ENCODE measurements at places on chromosomes 5 and 9.
A peak's percentile ranks its signal among the peaks of the same experiment; 100 is the strongest.

DNA sequence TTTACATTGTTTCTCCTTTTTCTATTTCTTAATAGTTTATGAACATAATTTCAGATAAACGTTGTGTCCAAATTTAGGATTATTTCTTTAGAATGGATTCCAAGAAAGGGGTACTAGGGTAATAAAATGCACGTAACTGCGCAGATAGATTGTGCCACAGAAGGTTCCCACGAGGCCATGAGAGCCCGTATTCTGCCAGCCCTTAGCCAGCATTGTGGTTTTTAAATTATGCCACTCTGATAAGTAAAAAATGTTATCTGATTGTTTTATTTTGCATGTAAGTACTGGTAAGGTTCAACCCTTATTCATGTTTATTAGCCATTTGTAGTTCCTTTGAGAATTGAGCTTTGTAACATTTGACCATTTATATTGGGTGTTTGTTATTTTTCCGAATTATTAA lies 88.7 kb downstream of the PRKACG start:
- DNase-seq, result no peak

DNA sequence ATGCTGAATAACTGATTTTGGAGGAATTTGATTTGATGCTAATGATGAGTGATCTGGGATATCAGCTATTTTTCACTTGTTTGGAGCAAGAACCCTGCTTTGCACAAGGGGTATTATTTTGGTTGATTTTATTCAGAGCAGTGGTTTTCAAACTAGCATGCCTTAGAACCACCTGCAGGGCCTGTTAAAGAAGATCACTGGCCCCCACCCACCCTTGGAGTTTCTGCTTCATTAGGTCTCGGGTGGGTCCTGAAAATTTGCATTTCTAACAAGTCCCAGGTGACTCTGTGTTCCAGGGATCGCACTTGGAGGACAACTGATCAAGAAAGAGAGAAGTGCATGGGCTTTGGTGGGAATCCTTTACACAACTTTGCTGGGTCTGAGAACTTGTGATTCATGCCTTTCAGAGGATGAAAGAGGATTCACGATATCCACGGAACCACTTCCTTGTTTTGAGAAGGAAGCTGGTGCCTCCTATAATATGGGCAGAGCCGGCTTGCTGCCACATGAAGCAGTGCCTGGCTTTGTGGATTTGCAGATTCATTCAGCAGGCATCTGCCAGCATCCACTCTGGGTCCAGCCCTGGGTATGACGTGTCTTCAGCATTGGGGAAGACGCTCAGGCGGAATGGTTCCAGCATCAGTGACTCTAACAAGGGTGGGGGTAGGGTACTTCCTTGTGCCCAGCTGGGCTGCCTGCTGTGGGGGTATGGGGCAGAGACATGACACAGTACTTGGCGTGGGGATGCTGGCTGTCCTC lies 106.6 kb upstream of the PITX1 start:
- no peak for DNase-seq

DNA sequence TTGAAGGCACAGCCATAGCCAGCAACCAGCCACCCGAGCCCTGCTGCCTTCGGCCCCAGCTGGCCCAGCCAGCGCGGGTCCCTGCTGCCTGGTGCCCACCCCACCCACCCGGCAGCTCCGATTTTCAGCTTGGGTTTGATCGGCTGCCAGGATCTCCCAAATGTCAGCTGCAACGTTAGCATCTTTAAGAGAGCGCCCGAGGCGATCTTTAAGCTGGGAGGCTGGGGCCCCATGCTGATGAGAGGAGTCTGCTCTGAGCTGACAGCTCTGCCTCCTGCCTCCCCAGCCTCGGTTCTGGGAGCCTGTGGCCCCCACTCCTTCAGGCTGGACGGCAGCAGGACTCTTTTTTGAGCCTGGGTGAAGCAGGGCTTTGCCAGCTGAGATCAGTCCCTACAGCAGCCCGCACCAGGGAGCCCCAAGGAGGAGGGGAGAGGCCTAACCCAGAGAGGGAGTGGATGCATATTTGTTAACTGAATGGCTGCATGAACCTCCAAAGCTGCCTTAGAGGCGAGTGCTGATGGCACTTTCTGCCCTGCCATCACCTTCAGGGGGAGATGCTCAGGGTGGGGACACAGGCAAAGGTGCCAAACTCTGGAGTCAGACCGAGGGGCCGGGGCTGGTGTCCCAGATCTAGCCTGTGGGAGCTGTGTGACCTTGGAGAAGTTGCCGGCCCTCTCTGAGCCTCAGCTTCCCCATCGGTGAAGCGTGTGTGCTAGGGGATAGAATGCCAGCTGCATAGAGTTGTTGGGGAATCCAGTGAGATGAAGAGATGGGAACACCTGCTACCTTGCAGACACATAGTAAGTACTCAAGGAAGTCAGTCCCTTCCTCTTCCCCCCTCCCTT lies 165.5 kb downstream of the C9orf50 start:
- DNase-seq, result no peak

DNA sequence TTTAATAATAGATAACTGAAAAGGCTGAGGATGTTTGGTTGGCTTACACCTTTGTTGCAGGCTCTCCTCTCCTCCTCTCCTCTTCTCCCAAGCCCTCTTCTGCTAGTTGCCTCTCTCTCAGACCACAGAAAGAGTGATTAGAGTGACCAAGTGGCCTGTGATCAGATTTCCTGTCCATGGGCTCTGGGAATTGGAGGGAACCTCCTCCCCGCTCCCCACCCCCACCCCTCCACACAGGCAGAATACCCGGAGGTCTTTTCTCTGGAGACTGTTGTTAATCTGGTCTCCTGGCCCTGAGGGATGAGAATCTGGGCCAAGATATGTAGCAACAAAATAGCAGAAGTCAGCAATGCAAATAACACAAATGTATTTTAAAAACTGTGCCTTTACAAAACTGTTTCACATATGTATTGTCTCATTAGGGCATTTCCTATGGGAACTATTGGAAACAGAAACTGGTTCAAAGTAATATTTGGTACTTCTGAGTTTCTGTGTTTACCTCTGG lies 361.3 kb downstream of the NR2F1-AS1 start:
- DNase-seq, result no peak

GRCh38 chr9:112378328-112379176 lies 1.4 kb upstream of the HSDL2 start:
- peak; percentile 16 for DNase-seq

DNA sequence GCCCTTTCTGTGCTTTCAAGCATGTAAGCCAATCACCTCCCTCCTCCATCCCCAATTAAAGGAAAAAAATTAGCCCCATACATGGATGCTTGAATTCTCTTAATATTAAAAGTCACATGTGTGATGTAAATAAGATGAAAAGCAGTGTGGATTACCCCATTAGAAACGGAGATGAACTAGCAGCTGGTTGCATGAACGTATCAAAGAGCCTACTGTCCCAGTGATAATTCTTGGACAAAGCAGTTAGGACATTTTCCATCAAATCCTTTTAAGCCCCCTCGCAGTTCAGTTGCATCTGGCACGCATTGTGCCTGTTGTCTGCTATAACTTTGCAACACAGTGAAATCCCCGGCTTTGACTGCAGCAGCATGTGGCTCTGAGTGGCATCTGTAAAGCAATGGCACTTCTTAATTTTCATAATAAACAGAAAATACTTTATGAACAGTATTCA lies 285.6 kb downstream of the FBXL7 start:
- no peak for DNase-seq

DNA sequence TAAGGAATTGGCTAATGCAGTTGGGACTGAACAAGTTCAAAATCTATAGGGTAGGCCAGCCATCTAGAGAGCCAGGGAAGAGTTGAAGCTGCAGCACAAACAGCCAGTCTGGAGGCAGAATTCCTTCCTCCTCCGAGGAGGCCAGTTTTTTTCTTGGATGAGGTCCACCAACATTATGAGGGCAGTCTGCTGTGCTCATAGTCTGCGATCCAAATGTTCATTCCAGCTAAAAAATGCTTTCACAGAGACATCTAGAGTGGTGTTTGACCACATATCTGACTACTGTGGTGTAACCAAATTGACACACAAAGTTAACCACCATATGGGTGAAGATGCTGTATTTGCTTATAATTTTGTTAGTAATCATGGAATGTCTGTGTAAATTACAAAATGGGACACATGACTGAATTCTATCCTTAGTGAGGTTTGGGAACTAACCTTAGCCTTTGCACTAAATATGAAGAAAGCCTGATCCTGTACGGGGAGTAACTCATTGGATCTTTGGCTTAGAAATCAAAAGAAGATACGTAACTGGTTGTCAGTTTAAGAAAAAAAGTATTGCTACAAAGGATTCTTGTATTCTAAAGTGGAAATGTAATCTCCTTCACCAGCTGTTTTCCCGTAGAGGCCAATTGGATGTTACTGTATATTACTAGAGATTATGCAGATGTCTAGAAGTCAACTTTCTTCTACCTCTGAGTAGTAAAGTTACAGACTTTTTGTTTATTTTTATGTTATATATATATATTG lies 70.6 kb downstream of the SPIN1 start:
- DNase-seq, result no peak

- no peak for DNase-seq
Measured at GRCh38 chr9:23596913-23597634, 229.0 kb downstream of the ELAVL2 start.

GRCh38 chr9:5552301-5552700 lies 42.0 kb downstream of the PDCD1LG2 start:
- DNase-seq, result no peak

GRCh38 chr5:173882632-173883031 lies 5.5 kb upstream of the CPEB4 start:
- DNase-seq, result no peak

DNA sequence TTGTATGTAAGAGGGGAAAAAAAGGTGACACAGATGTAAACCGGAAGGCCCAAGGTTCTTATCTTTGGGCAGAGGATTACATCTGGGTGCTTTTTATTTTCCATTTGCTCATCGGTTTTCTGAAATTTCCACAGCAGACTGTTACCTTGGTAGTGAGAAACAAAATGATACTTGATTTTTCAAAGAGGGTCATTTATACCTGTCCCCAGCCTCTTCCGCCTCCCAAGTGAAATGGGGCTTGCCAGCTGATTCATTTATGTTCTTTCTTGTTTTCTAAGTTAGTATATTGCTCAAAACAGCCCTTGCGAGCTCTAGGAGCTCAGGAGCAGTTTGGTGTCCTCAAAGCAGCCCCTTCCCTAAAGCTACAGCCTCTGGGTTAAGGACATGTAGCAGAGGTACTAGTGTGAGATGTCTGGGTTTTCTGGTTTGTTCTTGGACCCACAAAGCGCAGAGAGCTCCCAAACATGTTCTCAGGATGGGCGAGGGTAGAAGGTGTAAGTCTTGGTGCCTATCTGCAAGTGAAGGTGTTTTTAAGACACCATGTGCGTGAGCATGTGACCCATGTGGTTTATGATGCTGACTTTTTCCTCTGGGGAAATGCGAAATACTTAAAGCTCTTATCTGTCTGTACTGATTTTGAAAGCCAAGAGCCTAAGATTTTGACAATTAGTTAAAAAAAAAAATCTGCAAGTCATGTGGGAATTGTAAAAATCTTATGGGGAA lies 38.3 kb downstream of the DAPK1 start:
- DNase-seq, result no peak

DNA sequence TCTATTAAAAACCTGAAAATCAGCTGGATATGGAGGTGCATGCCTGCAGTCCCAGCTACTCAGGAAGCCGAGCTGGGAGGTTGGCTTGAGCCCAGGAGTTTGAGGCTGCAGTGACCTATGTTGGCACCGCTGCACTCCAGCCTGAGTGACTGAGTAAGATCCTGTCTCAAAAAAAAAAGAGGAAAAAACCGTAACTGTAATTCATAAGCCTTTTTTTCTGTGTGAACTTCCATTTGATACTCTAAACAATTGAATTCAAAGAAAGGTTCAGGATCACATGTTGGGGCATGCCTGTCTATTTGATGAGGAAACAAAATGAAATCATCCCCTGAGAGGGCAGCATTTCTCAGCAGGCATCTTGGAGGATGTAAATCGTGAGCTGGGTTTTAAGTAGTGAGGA lies 38.8 kb downstream of the ITGA2 start:
- DNase-seq, result peak; percentile 55

GRCh38 chr9:26947736-26948135 lies 694 bp upstream of the PLAA start:
- DNase-seq, result peak; percentile 36

GRCh38 chr5:180387798-180388197 lies 34.7 kb upstream of the GFPT2 start:
- DNase-seq, result no peak

GRCh38 chr5:131536211-131536826 lies 98.7 kb downstream of the RAPGEF6 start:
- peak; percentile 66 for DNase-seq

GRCh38 chr5:96404191-96404867 lies 28.7 kb downstream of the PCSK1 start:
- DNase-seq, result no peak

DNA sequence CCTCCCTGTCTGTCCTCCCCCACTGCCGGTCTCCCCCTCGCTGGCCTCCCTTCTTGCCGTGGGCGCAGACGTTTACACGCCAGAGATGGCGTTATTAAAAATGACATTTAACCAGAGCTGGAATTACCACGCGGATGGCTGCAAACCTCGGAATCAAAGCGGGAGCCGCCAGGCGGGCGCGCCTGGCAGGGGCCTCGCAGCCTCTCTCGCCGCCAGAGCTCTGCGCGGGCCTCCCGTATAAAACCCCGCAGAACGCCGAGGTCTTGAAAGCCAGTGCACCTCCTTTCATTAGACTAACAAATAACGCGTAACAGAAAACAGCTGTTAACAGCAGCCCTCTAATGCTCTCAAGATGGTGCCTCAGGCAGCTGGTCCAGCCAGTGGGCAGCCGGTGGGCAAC lies 10.2 kb downstream of the PRRX2 start:
- DNase-seq, result no peak

DNA sequence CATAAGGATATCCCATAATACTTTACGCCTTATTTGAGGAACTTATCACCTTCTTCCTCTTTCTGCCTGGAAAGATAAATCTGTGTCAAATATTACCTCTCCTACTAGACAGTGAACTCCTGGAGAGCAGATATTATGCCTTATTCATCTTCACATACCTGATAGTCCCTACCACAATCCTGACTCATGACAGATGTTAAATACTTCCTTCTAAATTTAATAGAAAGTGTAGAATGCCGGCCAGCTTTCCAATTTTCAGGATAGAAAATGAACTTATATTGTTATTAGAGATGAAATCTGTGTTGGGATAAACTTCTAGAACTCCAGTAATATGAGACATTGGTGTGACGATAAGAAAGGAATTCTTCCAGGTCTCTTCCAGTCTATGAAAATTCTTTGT lies 89.0 kb downstream of the GCNT4 start:
- DNase-seq, result no peak

DNA sequence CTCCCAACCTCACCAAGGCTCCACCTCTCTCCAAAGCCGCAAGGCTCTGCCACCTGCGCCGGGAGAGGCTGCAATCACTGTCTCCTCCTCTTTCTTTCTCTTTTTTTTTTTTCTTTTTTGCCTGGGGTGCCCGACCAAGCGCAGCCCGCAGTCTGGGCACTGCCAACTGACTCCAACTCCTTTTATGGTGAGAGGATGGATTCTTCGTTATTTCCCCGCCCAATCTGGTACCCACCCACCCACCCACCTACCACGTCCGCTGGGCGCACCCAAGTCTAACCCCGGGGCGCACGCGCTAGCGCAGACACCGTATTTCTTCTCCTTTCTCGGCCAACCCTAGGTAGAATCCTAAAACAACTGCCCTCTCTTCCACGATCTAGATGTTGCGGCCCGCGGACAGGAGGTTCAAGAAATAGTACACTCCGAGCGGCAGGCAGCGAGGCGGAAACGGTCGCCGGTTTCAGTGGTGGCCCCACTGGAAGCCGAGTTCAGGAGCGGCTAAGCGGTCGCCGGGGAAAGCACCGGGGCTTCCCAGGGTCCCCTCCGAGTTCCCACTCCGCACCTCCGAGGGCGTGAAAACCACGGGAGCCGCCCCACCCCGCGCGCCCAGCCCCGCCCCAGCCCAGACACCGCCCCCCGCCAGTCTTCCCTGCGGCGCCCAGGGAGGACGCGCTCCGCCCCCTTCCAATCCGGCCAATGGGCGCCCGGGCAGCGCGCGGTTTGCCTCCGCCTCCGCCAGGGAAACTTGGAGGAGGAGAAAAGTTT lies 385 bp upstream of the PTGER4 start:
- peak; percentile 72 for DNase-seq

Measured in NCI-H146 (cell line).